ENCODE measurements at places on chromosomes 13 and 19.
A peak's percentile ranks its signal among the peaks of the same experiment; 100 is the strongest.

DNA sequence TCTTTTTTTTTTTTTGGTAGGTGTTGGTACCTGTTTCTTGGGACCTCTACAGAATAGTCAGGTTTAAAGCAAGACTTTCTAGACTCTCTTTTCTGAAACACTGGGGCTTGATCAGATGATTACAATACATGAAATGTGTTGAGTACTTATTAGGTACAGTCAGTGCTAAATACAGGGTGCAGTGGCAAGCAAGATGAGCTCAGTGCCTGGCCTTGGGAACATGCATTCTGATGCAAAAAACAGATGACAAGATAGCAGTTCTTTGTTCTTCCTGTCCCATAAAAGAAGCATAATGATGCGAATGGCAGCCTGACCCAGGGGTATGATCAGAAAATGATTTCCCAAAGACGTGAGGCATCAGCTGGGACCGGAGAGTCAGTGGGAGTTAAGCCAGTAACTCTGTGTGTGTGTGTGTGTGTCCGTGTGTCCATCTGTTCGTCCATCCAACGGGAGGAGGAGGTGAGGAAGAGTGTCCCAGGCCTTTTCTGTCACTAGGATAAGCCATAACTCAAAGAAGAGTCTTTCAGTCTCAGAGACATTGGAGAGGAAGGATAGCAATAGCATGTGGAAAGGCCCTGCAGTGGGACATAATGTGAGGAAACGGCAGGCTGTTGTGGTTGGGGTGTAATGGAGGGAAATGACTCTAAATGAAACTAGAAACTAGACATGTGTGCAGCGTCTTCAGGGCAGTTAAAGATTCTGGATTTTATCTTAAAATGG, 32.2 kb downstream of the SLAIN1 start:
- peaks cover 43% of the 10 kb centered on the region for H3K4me1 ChIP-seq
- peak; percentile 42 for DNase-seq
- H3K27me3 ChIP-seq = no peaks in the 10 kb centered on the region

DNA sequence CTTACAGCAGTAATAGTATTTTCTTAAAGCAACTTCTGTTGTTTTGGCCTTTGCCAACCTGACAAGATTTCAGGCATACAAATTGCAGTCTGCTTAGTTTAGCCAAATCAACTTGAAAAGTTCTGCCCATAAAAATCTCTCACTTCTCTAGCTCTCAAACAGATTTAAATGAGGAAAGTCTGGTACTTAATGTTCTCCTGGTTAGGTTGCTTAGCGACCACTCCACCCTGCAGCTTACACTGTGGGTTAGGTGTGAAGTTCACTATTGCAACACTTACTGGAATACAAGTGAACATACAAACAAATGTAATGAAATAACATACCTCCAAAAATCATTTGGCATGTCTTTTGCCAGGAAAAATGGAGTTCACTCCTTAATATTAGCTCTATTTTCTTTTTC, 178.7 kb upstream of the PCDH9 start:
- H3K27ac ChIP-seq = no peak overlapping the region
- no peaks in the 10 kb centered on the region for H3K36me3 ChIP-seq
- DNase-seq = no peak
- H3K4me1 ChIP-seq = no peaks in the 10 kb centered on the region
- H3K4me3 ChIP-seq = no peak overlapping the region

DNA sequence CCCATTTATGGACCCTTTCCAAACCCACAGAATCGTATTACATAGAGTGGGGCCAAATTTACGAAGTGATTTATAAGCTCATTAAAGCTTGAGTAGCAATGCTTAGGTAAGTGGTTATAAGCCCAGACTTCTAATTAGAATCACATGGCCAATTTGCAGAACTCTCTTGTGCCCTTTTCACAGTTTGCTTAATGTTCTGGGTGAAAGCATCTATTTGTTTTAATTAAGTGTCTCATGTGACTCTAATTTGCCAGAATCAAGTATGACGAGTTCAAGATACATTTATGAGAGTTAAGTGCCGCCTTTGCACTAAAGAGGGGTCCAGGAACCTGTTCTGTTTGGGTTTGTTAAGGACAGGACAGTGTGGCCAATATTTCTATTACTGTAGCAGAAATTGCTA, 46.0 kb upstream of the ZNF681 start:
- peaks cover 28% of the 10 kb centered on the region for H3K36me3 ChIP-seq
- no peak overlapping the region for H3K27ac ChIP-seq
- no peak overlapping the region for H3K4me3 ChIP-seq

- H3K27me3 ChIP-seq = no peaks in the 10 kb centered on the region
- DNase-seq = no peak
- H3K27ac ChIP-seq = no peak overlapping the region
- no peak overlapping the region for H3K4me3 ChIP-seq
- no peaks in the 10 kb centered on the region for H3K4me1 ChIP-seq
These were observed 210.4 kb downstream of the DCLK1 start for GRCh38 chr13:35920816-35921215.

- no peak overlapping the region for H3K27ac ChIP-seq
- H3K36me3 ChIP-seq = no peaks in the 10 kb centered on the region
- no peak for DNase-seq
- peaks cover 6% of the 10 kb centered on the region for H3K27me3 ChIP-seq
- H3K4me1 ChIP-seq = no peaks in the 10 kb centered on the region
- no peak overlapping the region for H3K4me3 ChIP-seq
These were observed 2.0 kb upstream of the FPR3 start for GRCh38 chr19:51792932-51793331.

- no peak for DNase-seq
- H3K27ac ChIP-seq = no peak overlapping the region
- no peaks in the 10 kb centered on the region for H3K36me3 ChIP-seq
These were observed 13.1 kb upstream of the NOTCH3 start for GRCh38 chr19:15213715-15214381.

DNA sequence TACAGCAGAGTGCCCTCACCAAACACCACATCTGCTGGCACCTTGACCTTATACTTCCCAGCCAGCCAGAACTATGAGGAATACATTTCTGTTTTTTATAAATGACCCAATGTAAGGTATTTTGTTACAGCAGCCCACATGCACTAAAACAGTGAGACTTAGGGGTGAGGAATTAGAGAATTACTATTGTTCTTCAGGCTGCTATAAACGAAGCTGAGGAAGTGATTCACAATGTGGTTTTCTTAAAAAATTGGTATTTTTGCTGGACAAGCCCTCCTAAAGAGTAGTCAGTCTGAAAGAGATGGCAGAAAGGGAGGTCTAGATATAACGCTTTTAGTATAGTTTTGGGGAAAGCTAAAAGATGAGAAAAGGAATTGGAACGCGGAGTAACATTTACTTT, 101.0 kb downstream of the SLITRK6 start:
- H3K36me3 ChIP-seq = no peaks in the 10 kb centered on the region
- H3K4me1 ChIP-seq = no peaks in the 10 kb centered on the region
- H3K27me3 ChIP-seq = no peaks in the 10 kb centered on the region
- DNase-seq = no peak
- no peak overlapping the region for H3K27ac ChIP-seq
- H3K4me3 ChIP-seq = no peak overlapping the region

DNA sequence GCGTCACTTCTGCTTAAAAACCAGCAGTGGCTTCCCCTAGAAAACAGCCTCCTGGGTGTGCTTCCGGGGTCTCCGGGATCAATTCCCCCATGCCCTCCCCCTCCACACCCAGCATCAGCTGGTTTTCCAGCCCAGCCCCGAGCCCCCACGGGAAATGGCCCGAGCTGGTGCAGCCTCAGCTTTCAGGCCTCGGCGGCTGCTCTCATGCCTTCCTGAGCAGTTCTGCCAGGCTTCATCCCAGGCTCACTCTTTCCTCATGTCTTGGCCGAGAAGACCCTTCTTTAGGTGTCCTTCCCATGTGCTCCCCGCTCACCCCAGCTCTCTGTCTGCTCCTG, 103.1 kb upstream of the RNF113B start:
- peaks cover 3% of the 10 kb centered on the region for H3K4me1 ChIP-seq
- H3K4me3 ChIP-seq = no peak overlapping the region
- DNase-seq = no peak
- no peaks in the 10 kb centered on the region for H3K36me3 ChIP-seq

DNA sequence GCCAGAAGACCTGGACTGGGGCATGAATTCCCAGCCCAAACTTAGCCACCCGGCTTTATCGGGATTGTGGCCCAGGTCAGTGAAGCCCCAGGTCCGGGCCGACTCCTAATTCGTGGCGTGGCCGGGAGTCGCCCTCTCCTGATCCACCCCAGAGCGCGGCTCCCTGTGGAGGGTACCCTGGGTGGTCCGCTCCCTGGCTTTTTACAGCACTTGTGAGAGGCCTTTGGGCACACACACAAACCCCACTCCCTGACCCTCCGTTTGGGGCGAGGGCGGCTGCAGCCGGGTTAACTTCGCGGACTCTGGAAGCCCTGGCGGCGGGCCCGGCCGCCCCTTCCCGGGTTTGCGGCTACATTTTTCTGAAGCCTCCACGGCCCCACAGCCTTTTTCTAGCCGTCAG, 56.4 kb downstream of the ZNF568 start:
- peak overlapping the region; percentile 57 for H3K27ac ChIP-seq
- H3K27me3 ChIP-seq = no peaks in the 10 kb centered on the region
- peaks cover 62% of the 10 kb centered on the region for H3K36me3 ChIP-seq

DNA sequence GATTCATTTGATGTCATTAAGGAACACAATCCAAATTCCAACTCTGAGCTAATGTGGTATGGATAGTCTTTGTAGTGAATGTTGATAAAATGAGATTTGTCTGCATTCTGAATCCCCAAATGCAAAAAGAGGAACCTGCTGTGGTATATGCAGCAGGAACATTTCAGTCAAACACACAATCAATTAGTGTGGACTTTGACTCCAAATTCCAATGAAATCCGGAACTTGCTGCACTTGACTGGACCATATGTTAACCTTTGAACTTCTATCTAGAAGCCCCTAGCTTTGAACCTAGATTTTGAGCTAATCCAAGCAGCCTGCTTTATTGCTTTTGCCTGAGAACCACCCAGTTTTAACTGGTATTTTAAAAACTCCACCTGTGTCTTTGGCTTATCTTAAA, 341.3 kb downstream of the SPRY2 start:
- no peak overlapping the region for H3K4me3 ChIP-seq
- no peaks in the 10 kb centered on the region for H3K36me3 ChIP-seq
- no peak overlapping the region for H3K27ac ChIP-seq

DNA sequence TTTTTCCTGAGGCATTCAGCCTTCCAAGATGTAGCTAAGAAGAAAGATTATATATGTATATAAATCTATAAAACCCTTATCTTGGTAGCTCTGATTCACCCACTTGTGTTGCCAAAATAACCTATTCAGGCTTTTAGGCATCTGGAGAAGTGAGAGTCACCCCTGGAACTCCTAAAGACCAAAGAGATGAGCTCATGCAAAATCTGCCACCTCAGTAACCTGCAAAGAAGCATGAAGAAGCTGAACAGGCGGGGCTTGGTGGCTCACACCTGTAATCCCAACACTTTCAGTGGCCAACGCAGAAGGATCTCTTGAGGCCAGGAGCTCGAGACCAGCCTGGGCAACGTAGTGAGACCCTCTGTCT, 393.7 kb downstream of the FOXO1 start:
- peak overlapping the region; percentile 82 for H3K27ac ChIP-seq
- H3K36me3 ChIP-seq = no peaks in the 10 kb centered on the region
- no peak overlapping the region for H3K4me3 ChIP-seq
- H3K27me3 ChIP-seq = no peaks in the 10 kb centered on the region
- H3K4me1 ChIP-seq = peaks cover 34% of the 10 kb centered on the region

DNA sequence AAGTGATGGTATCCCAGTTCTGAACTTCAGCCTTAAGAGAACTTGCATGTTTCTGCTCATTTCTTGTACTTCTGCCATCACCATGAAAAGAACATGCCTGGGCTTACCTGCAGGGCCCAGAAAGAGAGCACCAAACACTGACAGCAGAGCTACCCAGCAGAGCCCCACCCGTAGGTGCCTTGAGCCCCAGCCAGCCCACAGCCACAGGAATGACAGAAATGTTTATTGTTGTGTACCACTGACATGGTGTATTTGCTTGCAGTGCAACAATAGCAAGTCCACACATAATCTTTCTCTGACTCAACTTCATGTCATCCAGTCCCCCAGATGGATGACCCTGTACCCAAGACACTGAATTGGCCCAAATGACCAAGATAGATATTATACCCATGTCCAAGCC, 195.2 kb downstream of the TSHZ3 start:
- no peaks in the 10 kb centered on the region for H3K36me3 ChIP-seq
- no peaks in the 10 kb centered on the region for H3K4me1 ChIP-seq

- H3K4me1 ChIP-seq = peaks cover 36% of the 10 kb centered on the region
- H3K36me3 ChIP-seq = peaks cover 95% of the 10 kb centered on the region
- H3K27me3 ChIP-seq = no peaks in the 10 kb centered on the region
- H3K4me3 ChIP-seq = no peak overlapping the region
- DNase-seq = no peak
These were observed 21.9 kb upstream of the NDUFS7 start for GRCh38 chr19:1361601-1362386.

- H3K4me3 ChIP-seq = no peak overlapping the region
- H3K27ac ChIP-seq = no peak overlapping the region
- H3K4me1 ChIP-seq = no peaks in the 10 kb centered on the region
- no peak for DNase-seq
These were observed 125.0 kb upstream of the NBEA start for GRCh38 chr13:34816908-34817665.

GRCh38 chr19:56769650-56770049, 70.9 kb downstream of the PEG3 start:
- H3K36me3 ChIP-seq = peaks cover 22% of the 10 kb centered on the region
- H3K4me1 ChIP-seq = peaks cover 9% of the 10 kb centered on the region
- no peak overlapping the region for H3K27ac ChIP-seq
- DNase-seq = no peak
- H3K27me3 ChIP-seq = peaks cover 10% of the 10 kb centered on the region

- peaks cover 45% of the 10 kb centered on the region for H3K4me1 ChIP-seq
- no peaks in the 10 kb centered on the region for H3K27me3 ChIP-seq
These were observed 699 bp downstream of the PTOV1 start for GRCh38 chr19:49851456-49852259.

- H3K4me1 ChIP-seq = no peaks in the 10 kb centered on the region
- no peak for DNase-seq
- H3K27me3 ChIP-seq = peaks cover 2% of the 10 kb centered on the region
- H3K36me3 ChIP-seq = no peaks in the 10 kb centered on the region
These were observed 6.9 kb downstream of the SBSN start for GRCh38 chr19:35521124-35521743.

DNA sequence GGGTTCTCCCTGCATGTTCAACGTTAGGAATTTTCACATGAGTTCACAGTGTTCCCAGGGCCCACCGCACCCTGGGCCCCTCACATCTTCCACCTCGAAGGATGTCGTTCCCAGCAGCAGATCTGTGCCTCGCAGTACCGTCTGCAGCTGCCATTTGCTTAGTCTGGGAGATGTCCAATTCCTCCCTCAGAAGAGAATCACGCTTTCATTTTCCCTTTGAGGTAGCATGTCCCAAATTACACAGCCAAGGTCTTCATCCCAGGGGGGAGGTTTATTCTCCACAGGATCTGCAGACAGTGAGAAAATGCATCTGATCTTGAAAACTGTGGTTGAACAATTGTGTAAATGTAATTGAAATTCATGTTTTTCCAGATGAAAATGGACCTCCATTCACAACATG, 150.2 kb downstream of the DCT start:
- no peaks in the 10 kb centered on the region for H3K36me3 ChIP-seq
- H3K4me3 ChIP-seq = no peak overlapping the region
- H3K27ac ChIP-seq = no peak overlapping the region
- peaks cover 68% of the 10 kb centered on the region for H3K4me1 ChIP-seq
- no peak for DNase-seq

GRCh38 chr19:43555185-43555770, 20.0 kb downstream of the XRCC1 start:
- peak overlapping the region; percentile 13 for H3K27ac ChIP-seq
- DNase-seq = peak; percentile 85
- peaks cover 21% of the 10 kb centered on the region for H3K4me1 ChIP-seq
- H3K36me3 ChIP-seq = peaks cover 75% of the 10 kb centered on the region
- no peaks in the 10 kb centered on the region for H3K27me3 ChIP-seq
